ENCODE measurements at places on chromosomes 12 and 14. TPM values are rescaled to one million over a fixed set of nuclear protein-coding genes. Genes with fewer than 3 reads are reported as not detected.

Gene PRPH
- not detected for total RNA-seq

Gene DAO
- total RNA-seq: not detected

Gene ATN1
- total RNA-seq: 6.0 TPM

GRCh38 chr14:101737414-101738339 is 23.8 kb upstream of the PPP2R5C start:
- no peaks in the 10 kb centered on the region for H3K27me3 ChIP-seq
- no peak overlapping the region for H3K27ac ChIP-seq
- DNase-seq: no peak

DNA sequence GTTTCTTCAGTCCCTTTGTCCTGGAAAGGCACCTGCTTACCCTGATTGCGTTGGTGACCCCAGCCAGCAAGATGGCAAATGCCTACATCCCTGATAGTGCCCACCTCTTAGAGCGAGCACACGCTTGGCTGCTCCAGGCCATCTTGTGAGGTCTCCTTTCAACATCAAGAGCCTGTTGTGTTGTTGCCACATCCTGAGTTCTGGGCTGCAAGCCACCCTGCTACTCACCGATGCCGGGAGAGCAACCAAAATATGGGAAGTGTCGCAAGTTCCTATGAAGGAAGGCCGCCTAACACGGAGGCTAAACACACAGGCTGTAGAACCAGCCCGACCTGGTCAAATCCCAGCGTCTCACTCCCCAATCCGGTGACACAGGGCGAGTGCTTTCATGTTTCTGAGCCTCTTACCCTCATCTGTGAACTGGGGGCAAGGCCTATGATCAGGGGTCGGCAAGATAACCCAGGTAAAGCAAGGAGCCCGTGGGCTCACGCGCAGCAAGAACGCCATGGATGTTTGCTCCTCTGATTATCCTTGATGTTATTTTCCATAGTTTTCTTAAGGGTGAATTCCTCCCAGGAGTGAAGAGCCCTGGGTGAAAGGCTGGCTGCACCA is 98.4 kb downstream of the LGMN start:
- no peak overlapping the region for H3K4me3 ChIP-seq
- H3K4me1 ChIP-seq: peaks cover 4% of the 10 kb centered on the region
- no peaks in the 10 kb centered on the region for H3K36me3 ChIP-seq
- H3K27ac ChIP-seq: no peak overlapping the region
- no peak for DNase-seq
- no peaks in the 10 kb centered on the region for H3K27me3 ChIP-seq

DNA sequence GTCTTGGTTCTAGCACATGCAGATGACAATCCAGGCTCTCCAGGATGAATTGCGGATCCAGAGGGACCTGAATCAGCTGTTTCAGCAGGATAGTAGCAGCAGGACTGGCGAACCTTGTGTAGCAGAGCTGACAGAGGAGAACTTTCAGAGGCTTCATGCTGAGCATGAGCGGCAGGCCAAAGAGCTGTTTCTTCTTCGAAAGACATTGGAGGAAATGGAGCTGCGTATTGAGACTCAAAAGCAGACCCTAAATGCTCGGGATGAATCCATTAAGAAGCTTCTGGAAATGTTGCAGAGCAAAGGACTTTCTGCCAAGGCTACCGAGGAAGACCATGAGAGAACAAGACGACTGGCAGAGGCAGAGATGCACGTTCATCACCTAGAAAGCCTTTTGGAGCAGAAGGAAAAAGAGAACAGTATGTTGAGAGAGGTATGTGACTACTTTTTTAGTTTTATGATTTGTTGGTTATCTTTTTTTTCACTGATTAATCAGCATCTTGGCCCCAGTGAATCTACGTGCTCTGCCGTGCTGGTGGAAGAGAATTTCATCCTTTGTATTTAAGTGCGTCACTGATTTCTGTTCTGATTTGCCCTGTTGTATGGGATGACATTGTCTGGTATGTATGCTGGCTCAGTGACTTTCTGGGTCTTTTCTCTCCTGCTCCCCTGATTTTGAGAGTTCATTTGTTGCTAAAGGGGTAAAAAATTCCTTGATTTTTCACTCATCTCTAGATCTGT is 92.3 kb downstream of the ERC1 start:
- no peak overlapping the region for H3K4me3 ChIP-seq
- H3K27me3 ChIP-seq: no peaks in the 10 kb centered on the region
- no peaks in the 10 kb centered on the region for H3K4me1 ChIP-seq

DNA sequence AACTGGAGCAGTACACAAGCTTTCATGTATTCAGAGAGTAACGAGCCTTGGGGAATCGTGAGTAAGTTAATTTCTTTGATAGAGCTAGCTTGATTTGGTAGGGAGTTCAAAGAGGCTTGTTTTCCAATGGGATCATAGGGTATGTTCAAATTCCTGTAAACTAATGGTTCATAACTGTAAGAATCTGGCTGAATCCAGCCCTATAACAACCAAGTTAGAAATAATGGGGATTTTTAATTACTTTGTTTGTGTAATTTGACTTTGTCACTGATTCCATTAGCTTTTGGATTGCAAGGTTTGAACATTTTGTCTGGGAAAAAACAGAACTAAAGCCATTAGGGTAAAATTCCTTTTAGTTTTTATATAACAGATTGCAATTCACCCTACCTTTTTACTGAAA is 94.0 kb downstream of the WNK1 start:
- 0 out of 2 replicates have a peak, but pooled peaks cover 5% of the 10 kb centered on the region for H3K36me3 ChIP-seq
- no peak overlapping the region for H3K27ac ChIP-seq
- no peaks in the 10 kb centered on the region for H3K4me1 ChIP-seq
- no peak for DNase-seq
- no peaks in the 10 kb centered on the region for H3K27me3 ChIP-seq

DNA sequence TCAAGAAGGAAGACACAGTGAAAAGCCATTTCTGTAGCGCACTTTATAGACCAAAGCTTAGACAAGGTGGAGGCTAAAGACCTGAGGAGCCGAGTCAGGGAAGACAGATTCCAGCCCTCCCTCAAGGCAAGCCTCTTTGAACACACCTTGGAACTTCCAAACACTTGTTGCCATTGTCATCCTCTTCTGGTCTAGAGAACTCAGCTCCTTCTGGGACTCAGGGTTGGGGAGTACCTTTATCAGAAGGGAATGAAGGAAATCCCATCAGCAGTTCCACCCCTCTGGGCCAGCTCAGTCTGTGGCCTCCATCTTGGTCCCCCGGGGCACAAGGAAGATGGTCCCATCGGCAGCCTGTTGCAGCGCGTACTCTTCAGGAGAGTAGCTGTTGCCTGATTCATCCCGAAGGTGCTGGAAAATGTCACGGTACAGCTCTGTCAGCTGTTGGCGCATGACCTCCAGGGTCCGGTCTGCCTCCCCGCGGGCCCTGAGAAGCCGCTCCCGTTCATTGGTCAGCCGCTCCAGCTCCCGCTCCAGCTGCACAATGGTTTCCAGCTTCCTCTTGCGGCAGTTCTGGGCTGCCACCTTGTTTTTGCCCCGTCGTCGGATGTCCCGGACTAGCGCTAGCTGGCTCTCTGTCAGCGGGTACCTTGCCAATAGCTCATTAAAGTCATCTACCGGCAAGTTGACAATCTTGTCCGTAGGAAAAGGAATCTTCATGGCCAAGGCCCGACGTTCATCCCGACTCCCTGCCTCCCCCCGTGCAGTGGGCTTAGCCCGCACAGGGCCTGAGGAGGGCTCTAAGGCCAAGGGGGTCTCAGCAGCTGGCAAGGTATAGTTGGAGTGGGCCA is 8.5 kb downstream of the NFE2 start:
- no peak overlapping the region for H3K27ac ChIP-seq
- no peak overlapping the region for H3K4me3 ChIP-seq
- no peaks in the 10 kb centered on the region for H3K4me1 ChIP-seq
- H3K27me3 ChIP-seq: no peaks in the 10 kb centered on the region
- no peak for DNase-seq

- H3K4me1 ChIP-seq: no peaks in the 10 kb centered on the region
- H3K27me3 ChIP-seq: no peaks in the 10 kb centered on the region
- no peaks in the 10 kb centered on the region for H3K36me3 ChIP-seq
- no peak for DNase-seq
- no peak overlapping the region for H3K4me3 ChIP-seq
Observed at GRCh38 chr12:14249368-14249767, 116.1 kb upstream of the ATF7IP start.

- no peak overlapping the region for H3K4me3 ChIP-seq
- H3K27me3 ChIP-seq: no peaks in the 10 kb centered on the region
- no peaks in the 10 kb centered on the region for H3K36me3 ChIP-seq
- DNase-seq: no peak
- H3K4me1 ChIP-seq: no peaks in the 10 kb centered on the region
- no peak overlapping the region for H3K27ac ChIP-seq
Observed at GRCh38 chr14:70148911-70149595, 39.7 kb downstream of the SLC8A3 start.

Data from SJSA1 (cell line).